ENCODE measurements at places on chromosomes 1 and 21. TPM values are rescaled to one million over a fixed set of nuclear protein-coding genes. Genes with fewer than 3 reads are reported as not detected.

The CDCA8 gene
- total RNA-seq: 18.6 TPM

The WNT4 gene
- total RNA-seq: not detected

The OPN3 gene
- total RNA-seq: 5.8 TPM

The LIN28A gene
- total RNA-seq: not detected

The KCNA3 gene
- total RNA-seq: not detected

The ZNF683 gene
- not detected for total RNA-seq

The MFAP2 gene
- 131 TPM for total RNA-seq

The CRNN gene
- total RNA-seq: not detected

The NR0B2 gene
- total RNA-seq: not detected

The PDE4B gene
- total RNA-seq: 7.9 TPM

The EXTL1 gene
- 12.3 TPM for total RNA-seq

The NFASC gene
- 3.4 TPM for total RNA-seq

The C1orf185 gene
- total RNA-seq: not detected

The NHLH1 gene
- total RNA-seq: 0.11 TPM

The ETV3L gene
- total RNA-seq: not detected

The CD55 gene
- total RNA-seq: 103 TPM

The RALGPS2 gene
- total RNA-seq: 30.4 TPM

The SMPDL3B gene
- 0.19 TPM for total RNA-seq

The CFHR3 gene
- 0.19 TPM for total RNA-seq

The SPRR2E gene
- total RNA-seq: not detected

The LDLRAD1 gene
- not detected for total RNA-seq

The INTS3 gene
- 41.5 TPM for total RNA-seq

The KRTAP20-2 gene
- total RNA-seq: not detected

The SLAMF9 gene
- total RNA-seq: 1.8 TPM

The CCDC27 gene
- total RNA-seq: not detected

The PSMB2 gene
- total RNA-seq: 29.7 TPM

The MTF1 gene
- total RNA-seq: 3.6 TPM

The WNT2B gene
- 1.6 TPM for total RNA-seq

The AGMAT gene
- total RNA-seq: not detected

The NID1 gene
- 53.1 TPM for total RNA-seq

The SLFNL1 gene
- total RNA-seq: not detected

The FAM151A gene
- total RNA-seq: not detected

The PTPN14 gene
- total RNA-seq: 32.2 TPM

The BMP8B gene
- total RNA-seq: 10.9 TPM

The GJA4 gene
- not detected for total RNA-seq

The KIF17 gene
- 0.40 TPM for total RNA-seq

The KRTAP19-1 gene
- not detected for total RNA-seq

The RPE65 gene
- total RNA-seq: not detected

The PTGS2 gene
- 0.60 TPM for total RNA-seq

The ADAMTS5 gene
- total RNA-seq: 0.15 TPM

The MYOM3 gene
- 0.03 TPM for total RNA-seq

The ERO1B gene
- 35.0 TPM for total RNA-seq

The PLXNA2 gene
- 6.7 TPM for total RNA-seq

The TLR5 gene
- total RNA-seq: 0.04 TPM

The MEF2D gene
- total RNA-seq: 23.1 TPM

The IFI44L gene
- 0.34 TPM for total RNA-seq

The CD84 gene
- not detected for total RNA-seq

The HAO2 gene
- not detected for total RNA-seq
